Fibroblast of lung (primary cell): ENCODE measurements at places on chromosomes 16 and 17.

DNA sequence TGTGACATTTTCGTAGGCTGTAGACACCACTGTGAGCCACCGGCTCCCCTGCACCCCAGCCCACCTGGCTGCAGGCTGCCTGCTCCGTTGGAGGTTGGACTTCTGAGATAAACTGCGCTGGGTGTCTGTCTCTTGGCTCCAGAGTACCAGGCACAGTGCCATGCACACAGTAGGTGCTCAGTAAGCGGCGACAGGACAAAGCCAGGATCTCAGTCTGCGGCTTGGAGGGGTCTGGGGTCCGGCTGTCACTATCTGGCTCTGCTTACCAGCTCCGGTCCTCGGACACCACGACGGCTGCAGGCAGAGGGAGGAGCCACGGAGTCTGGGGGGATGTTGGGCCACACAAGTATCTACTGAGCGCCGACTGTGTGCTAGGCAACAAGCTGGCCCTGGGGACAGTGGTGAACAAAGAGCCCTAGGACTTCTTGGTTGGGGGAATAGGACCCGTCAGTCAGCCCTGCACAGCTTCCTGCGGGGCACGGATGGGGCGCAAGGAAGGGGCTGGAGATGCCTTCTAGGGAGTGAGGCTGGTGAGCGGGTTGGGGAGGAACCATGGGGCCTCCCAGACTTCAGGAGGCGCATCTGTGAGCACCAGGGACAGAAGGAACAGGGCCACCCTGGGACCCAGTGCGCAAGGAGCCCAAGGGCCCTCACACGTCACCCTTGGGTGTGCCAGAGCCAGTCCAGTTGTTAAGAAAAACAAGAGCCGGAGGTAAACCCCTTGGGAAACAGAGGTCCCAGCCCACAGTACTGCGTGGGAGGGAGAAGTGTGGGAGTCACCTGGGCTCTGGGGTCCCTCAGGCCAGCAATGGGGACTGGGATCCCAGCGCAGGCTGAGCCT is 17.3 kb downstream of the JPH3 start:
- no peak for DNase-seq

GRCh38 chr16:11742093-11742535 is 543 bp downstream of the TXNDC11 start:
- peak; percentile 6 for DNase-seq

DNA sequence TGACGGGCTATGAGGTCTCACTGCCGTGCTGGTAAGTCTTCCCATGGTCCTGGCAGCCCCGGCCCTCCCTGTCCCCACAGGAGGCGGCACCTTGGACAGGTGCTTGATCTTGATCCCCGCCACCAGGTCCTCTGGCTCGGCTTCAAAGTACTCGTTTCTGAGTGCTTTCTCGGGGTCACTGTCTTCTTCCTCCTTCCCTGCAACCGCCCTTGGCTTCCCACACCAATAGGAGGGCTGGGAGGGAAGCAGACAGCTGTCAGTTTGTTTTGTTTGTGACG is 31.9 kb upstream of the RNPS1 start:
- no peak for DNase-seq

DNA sequence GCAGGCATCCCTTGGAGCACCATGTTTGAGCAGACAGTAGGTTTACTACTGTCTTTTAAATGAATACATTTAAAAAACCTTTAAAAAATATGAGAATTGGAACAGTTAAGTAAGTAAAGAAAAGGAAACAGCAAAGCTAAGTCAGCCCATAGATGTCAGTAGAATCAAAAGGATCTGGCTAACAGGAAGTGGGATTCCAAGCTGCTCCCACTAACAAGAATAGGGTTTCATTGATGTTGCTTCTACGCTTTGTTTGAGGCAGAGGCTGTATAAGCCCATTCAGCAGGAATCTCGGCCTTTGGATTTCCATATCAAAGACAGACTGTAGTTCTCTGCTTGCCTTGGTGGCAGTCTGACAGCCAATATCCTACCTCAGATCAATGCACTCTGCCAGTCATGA is 122.9 kb upstream of the ELAC2 start:
- peak; percentile 44 for DNase-seq

DNA sequence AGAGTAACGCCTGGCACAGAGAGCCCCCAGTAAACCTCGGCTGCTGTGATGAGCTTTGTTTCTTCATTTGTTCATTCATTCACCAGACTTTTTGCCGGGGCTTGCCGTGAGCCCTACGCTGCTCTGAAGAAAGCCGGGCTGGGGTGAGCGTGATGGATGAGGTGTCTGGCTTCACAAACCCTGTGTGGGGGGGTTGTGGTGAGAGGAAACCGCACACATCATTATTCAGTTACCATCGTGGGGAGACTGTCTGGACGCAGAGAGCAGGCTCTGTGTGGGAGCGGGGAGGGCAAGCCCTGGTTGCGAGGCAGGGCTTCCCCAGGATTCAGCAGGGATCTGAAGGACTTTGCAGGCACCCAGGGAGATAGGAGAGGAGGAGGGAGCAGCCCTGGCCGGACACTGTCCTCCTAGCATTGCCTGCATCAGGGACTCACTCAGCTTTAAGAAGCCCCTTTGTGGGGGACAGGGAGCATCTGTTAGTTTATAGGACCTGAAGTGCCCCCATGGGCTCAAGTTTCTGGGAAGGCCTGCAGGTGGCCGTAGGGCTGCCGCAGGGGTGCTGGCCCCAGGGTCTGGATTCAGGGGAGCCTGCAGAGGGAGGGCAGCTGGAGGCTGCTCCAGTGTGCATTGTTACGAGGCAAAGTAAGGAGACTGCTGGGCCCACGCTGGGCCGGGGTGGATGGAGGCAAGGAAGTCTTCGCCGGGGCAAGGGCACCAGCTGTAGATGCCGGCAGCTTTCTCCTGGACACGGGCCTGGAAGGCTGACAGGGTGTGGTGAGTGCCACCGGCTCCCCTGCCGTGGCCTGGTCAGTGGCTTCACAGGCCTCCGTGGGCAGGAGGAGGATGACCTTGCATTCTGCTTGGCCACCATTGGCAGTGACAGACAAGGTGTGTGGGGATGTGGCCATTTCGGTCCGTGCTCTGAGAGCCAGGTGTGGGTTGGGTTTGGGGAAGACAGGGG is 334.5 kb downstream of the SEC14L1 start:
- DNase-seq = peak; percentile 98

- no peak for DNase-seq
Measured at GRCh38 chr16:64459402-64459801, 662.5 kb downstream of the CDH11 start.

GRCh38 chr17:47720196-47720595 is 12.8 kb upstream of the TBX21 start:
- DNase-seq = no peak

DNA sequence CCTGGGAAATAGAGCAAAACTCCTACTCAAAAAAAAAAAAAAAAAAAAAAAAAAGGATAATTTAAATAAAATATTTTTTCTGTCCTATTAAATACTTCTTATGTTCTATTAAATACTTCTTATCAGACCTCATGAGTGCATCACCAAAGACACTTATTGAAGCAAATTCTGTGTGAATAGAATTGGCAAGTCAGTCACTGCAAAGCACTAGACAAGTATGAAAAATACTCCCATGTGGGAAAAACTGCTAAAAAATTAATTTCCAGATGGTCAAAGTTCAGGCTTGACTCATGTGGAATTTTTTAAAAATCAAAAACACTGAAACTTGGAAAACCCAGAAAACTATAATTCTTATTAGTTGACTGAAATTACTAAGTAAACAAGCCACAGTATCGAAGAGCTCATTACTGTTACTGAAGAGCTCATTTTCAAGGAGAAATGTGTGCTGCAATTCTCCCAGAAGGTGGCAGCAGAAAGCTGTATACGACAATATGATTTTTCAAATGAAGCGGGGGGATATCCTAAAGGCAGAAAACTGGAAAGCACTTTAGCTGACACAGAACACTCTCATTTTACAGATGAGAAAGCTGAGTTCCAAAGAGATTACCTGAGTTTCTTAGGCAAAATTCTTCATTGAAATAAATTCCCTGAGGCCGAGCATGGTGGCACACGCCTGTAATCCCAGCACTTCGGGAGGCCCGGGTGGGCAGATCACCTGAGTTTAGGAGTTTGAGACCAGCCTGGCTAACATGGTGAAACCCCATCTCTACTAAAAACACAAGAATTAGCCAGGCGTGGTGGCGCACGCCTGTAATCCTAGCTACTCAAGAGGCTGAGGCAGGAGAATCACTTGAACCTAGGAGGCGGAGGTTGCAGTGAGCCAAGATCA is 15.9 kb upstream of the FBXO47 start:
- peak; percentile 81 for DNase-seq

DNA sequence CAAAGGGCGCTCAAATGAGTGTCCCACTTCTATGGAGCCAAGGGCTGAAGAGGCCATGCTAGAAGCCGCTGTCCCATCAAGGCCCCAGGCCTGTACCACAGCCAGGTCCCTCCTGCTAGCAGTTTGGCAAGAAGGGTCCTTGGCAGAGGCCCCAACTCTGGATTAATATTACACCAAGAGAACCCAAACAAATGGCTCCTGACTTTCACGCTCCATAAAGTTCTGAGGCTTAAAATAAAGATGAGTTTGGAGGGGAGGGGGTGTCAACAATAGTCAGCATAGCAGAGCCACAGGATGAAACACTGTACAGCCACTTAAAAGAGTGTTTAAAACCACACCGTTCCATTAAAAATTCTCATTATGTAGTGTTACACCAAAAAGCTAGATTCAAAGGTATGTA is 30.5 kb downstream of the CUEDC1 start:
- DNase-seq = no peak

- no peak for DNase-seq
Measured at GRCh38 chr16:88451586-88452481, 1.2 kb upstream of the ZFPM1 start.

DNA sequence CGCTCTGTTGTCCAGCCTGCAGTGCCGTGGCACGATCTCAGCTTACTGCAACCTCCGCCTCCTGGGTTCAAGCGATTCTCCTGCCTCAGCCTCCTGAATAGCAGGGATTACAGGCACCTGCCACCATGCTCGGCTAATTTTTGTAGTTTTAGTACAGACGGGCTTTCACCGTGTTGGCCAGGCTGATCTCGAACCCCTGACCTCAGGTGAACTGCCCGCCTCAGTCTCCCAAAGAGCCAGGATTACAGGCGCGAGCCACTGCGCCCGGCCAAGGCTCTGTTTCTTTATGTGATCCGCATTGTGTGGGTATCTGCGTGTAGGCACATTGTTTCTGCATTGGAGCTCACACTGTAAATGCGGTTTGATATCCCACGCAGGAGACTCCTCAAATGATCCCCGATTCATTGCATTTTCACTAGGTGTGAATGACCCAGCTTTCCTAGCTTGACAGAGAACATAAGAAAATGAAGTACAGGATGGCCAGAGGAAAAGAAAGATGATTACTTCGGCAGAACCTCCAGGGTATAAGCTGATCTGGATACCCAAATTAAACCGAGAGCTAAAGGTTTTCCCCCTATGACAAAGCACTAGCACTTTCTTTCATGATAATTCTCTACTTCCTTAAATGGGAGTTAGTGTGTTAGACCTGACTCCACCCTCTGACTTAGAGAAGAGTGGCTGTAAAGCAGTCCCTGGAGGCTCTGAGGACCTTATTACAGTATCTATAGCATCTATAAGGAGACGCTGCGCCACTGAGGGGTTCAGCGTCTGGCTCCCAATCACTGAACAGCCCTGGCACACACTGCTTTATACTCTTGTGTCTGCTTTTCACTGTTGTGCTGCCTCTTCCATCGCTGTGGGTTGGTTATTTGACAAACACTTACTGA is 17.3 kb downstream of the COTL1 start:
- peak; percentile 43 for DNase-seq

GRCh38 chr16:2919511-2920255 is 8.0 kb downstream of the FLYWCH1 start:
- DNase-seq = peak; percentile 80

- DNase-seq = no peak
Measured at GRCh38 chr16:71460941-71461340, 1.1 kb downstream of the ZNF23 start.

GRCh38 chr17:34623856-34624766 is 44.7 kb downstream of the TMEM132E start:
- no peak for DNase-seq

GRCh38 chr16:88541831-88542616 is 28.2 kb upstream of the ZC3H18 start:
- DNase-seq = no peak

- no peak for DNase-seq
Measured at GRCh38 chr16:11161439-11161838, 94.6 kb downstream of the SOCS1 start.

- DNase-seq = no peak
Measured at GRCh38 chr16:47061204-47061603, 82.5 kb downstream of the NETO2 start.

GRCh38 chr16:49292413-49292812 is 10.8 kb upstream of the CBLN1 start:
- DNase-seq = no peak

DNA sequence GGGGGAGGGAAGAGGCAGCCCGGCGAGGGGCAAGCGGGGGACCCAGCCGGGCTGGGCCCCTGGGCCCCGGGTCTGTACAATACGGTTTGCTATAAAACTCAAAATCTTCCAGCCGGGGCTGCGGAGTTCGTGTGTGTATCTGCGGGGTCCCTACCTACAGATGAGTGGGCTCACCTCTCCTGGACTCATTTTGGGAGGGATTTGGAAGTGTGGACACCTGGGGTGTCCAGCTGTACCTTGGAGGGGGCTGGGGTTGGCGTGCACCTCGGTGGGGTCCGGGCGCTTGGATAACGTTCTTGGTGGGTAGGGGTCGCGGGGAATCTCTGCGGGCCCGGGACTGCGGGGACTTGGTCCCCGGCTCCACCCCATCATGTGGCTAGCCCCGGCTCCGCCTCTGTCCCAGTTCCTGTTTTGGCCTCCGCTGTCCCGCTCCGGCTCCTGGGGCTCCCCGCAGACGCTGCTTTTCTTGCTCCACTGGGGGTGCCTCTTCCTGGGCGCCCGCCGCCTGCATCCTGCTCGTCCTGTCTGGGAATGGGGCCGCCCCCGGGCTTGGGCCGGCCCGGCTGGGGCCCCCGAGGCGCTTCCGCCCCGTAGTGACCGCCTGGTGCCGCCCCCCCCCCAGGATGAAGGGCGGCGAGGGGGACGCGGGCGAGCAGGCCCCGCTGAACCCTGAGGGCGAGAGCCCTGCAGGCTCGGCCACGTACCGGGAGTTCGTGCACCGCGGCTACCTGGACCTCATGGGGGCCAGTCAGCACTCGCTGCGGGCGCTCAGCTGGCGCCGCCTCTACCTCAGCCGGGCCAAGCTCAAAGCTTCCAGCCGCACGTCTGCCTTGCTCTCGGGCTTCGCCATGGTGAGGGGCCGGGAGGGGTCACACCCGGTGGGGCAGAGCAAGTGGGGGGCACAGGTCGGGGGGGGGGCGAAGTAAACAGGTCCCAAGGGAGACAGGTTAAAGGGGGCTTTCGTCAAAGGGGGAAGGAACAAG is at the start of gene ORAI3:
ORAI3 (plus strand) TSS at position 402 of the 983 bp plus-strand sequence; CDS start at position 624, 222 bp downstream.
- peak; percentile 53 for DNase-seq

GRCh38 chr17:42277342-42277712 is 1.1 kb upstream of the STAT5B start:
- no peak for DNase-seq

DNA sequence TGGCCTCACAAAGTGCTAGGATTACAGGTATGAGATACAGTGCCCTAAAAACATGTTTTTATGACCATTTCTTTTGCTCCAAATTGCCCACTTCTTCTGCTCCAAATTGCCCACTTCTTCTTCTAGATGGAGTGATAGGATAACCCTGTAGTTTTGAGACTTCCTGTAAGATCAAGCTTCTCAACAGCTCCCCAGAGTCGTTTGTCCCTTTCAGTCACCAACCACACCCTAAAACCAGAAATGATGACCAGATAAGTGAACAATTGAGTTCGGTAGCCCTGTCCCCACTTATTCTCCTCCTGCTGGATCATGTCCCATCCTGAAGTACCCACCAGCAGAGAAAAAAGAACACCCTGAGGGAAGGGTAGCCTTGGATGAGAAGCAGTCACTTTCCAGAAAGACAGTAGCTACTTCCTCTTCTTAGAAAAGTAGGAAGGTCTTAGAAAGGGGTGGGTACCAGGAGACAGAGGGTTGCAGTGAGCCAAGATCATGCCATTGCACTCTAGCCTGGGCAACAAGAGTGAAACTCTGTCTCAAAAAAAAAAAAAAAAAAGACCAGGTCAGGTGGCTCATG is 2.5 kb downstream of the ODAD4 start:
- no peak for DNase-seq
